RKO (cell line): ENCODE measurements at places on chromosomes 4 and X.

DNA sequence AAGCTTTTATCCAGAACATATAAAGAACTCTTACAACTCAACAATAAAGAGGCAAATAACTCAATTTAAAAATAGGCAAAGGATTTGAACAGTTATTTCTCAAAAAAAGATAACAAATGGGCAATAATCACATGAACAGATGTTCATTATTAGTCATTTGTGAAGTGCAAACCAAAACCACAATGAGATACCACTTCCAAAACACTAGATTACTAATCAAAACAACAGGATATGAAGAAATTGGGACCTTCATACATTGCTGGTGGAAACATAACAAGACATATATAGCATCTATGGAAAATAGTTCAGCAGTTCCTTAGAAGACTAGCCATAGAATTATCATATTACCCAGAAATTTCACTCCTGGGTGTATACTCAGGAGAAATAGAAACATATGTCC, 224.6 kb downstream of the FBXO8 start:
- peak; percentile 15 for DNase-seq

GRCh38 chr4:181475781-181476507, 767.3 kb upstream of the TENM3 start:
- DNase-seq: no peak

DNA sequence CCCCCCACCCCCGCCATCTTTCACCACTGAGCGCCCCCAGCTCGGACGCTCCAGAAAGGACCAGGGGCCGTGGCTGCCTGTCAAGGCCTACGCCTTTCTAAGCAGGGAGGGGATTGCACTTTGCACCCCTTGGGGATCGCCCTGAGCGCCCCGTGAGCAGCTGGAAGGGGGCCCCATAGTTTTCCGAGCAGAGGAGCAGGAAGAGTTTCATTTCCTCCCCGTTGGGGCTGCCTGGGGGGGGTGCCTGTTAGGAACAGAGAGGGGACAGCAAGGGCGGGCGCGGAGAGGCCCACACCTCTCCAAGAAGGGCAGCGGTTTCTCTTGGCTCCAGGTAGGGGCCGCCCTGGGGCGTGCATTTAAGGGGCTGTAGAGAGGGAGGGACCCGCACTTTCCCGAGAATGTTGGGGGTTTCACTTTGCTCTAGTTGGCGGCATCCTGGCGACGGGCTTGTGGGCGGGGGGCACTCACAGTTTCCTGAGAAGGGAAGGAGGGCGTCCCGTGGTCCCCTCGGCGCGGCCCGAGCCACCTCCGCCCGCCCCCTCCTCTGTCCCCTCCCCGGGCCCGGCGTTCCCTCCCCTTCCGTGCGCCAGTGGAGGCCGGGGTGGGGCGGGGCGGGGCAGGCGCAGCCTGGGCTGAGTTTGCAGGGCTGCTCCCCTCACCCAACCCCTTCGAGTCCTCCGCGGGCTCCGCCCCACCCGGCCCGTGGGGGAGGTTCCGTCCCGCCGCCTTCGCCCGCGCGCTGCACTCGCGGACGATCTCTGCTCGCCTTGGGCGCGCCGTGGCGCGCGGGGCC, 82.3 kb upstream of the CD99 start:
- DNase-seq: peak; percentile 78

GRCh38 chrX:57156397-57157049, 19.3 kb upstream of the SPIN2A start:
- peak; percentile 68 for DNase-seq

DNA sequence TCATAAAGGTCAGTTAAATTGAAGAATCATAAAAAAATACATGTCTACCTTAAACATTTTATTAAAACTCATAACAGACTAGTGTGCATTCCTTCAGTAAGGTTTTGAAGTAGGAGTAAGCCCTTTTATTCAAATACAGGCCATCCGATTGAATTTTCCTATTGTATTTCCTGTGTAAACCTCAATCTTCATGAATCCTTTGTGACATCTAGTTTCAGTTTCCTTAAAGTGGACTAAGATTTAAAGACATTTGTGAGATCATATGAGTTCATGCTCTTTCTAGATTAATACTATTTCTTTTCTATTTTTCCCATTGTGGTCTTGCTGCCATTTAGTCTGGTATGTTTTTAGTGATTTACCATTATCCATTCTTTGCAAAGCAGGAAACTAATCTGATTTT, 644.7 kb upstream of the BOD1L1 start:
- DNase-seq: no peak

GRCh38 chrX:136878423-136878822, 2.1 kb downstream of the RBMX start:
- no peak for DNase-seq

DNA sequence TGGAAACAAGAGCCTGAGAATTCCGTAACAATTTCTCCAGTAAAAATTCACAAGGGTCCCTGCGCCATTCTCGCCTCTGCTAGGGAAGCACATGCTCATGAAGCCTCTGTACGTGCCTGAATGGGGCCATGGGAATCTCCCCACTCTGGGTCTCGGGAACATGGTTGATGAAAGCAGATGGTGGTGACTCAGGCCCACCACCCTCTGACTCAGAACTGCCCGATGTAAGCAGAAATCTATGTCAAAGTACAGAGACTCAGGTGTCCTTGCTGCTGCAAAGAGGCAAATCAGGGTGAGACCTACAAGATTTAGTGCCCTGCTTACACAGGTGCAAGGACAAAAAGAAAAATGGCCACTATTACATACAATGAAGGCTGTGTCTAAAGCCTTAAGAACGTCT, 65.0 kb downstream of the SCD5 start:
- peak; percentile 24 for DNase-seq

- DNase-seq: no peak
These were observed 213.2 kb downstream of the SPANXN3 start for GRCh38 chrX:143304025-143304424.

DNA sequence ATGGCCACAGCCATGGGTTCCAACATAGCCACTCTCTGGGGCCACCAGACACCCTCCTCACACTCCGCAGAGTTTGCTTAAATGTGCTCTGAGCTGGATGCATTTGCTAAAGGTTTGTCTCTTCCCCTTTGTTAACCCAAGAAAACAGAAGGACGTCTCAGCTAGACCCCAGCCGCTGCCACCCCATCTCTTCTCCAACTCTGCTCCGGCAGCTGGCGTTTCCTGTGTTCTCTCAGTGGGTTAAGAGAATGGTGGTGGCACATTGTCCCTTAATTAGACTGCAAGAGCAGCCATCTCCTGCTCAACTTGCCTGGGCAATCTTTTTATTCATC, 43.7 kb upstream of the FAM9C start:
- no peak for DNase-seq

DNA sequence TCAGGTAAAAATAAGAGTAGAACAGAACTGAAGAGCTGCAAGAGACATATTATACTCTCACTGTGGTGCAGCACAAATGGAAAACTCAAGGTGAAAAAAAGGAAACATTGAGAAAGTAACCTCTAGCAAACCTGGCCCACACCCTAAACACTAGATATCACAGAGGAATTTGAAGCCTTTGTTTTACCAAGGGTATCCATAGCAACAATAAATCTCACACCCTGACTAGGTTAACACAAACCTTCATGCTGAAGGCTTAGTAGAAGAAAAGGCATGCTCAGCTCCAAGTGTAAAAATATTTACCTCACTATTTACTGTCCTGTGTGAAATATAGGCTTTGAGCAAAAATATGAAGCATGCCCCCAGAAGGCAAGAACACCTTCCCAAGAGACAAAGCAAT, 61.9 kb upstream of the TAB3 start:
- no peak for DNase-seq

DNA sequence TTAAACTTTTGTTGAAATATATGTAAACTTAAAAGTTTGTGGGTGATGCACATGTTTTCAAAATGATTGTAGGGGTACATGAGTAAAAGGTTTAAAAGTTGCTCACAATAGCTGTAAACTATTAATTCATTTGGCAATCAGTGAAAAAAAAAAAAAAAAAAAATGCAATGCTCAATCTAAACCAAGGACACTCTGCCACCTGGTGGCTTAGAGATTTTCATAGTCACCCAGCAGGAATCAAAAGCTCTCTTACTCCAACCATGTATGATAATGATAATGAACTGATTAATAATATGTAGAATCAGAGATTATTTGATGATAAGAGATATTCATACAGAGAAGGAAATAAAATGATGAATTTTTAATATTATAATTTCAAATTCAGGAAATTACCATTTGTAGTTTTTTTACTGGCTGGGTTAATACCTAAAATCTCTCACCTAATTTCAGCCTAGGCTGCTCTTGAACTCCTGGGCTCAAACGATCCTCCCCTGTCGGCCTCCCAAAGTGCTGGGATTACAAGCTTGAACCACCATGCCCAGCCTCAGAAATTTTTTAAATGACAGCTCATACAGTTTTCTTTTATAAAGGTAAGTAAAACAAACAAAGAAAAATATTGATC, 46.9 kb upstream of the SLC25A4 start:
- DNase-seq: peak; percentile 62

GRCh38 chr4:107665001-107665400, 55.0 kb downstream of the PAPSS1 start:
- no peak for DNase-seq

GRCh38 chr4:185396724-185397385, at the start of gene ANKRD37:
Gene ANKRD37 (plus strand): TSS chr4:185396841. CDS start chr4:185396924, 83 bp downstream.
- DNase-seq: peak; percentile 65

DNA sequence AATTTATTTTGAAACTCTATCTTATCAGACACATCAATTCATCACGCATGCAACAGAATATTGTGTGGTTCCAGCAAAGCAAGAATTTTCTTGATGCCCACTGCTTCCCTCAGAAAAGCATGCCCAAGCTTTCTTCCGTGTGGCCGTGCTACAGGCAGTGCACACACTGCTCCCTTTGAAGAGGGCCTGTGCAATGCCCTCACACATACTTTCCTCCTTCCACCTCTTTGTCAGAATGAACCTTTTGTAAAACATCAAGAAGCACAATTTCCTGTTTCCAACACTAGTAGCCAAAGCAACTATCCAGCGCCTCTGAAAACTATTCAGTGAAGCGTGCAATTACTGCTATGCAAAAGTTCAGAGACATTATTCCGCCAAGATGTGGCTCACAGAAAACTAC, 201.7 kb downstream of the NLGN4X start:
- DNase-seq: no peak

DNA sequence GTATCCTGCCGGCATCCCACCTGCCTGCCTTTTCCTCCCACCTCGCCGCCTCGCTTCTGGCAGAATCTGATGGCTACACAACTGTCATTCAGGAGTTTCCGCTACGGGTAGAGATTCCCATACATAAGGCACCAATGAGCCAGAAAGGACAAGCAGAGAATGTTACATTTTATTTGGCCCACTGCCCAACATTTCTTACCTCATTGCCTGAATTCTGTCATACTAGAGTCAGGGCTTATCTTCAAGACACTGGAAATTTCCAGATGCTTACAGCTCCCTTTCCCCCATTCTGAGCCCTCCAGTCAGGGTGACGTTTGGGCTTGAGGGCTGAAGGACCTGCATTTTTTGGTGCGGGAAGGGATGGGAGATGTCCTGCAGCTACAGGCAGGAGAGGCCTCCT, 113.0 kb downstream of the NHS start:
- DNase-seq: no peak

GRCh38 chr4:41219421-41219950, 5.1 kb upstream of the APBB2 start:
- no peak for DNase-seq

GRCh38 chr4:113565702-113566012, 195.9 kb downstream of the CAMK2D start:
- DNase-seq: no peak

- no peak for DNase-seq
These were observed 34.5 kb downstream of the ACE2 start for GRCh38 chrX:15566244-15566643.

GRCh38 chrX:108022491-108023089, 22.3 kb upstream of the VSIG1 start:
- no peak for DNase-seq

DNA sequence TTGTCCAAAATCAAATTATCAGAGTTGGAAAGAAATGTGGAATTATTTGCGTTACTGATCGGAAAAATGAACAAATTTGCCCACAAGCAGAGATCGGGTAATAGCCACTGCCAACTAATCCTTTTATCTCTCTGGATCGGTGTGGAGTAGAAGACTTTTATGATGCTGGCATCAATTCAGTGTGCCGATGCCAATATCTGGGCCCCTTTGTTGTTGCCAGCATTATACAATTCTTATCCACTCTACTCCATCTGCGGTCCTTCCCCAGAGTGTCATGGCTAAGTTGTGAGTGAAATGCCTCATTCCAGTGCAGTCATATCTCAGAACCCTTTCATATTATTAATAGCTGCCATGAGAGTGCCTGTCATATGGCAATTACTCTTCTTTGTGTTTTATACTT, 660.2 kb downstream of the ADGRL3 start:
- DNase-seq: no peak

GRCh38 chr4:105619188-105619931, 66.9 kb downstream of the ARHGEF38 start:
- no peak for DNase-seq

DNA sequence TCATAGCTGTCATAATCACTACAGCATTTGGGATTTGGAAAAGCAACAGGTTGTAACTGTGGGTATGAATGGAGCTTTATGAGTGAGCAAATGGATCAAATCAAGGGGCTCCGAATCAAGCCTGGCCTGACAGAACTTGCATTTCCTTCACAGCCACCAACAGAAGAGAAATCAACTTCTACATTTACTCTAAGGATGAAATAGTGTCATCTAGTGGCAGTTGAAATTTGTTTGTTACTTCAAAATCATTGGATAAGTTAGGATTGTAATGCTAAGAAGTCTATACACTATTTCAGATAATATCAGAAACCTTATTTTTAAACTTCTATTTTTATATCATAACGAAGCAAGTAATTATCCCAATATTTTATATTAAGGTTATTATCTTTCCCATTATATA, 10.7 kb upstream of the WDR17 start:
- peak; percentile 6 for DNase-seq
